ENCODE measurements at places on chromosomes 12 and 14.

GRCh38 chr12:24723759-24724158 is 225.1 kb downstream of the BCAT1 start:
- no peak for DNase-seq

- no peak for DNase-seq
These were observed 1.3 kb upstream of the ESYT1 start for GRCh38 chr12:56126732-56127239.

GRCh38 chr14:41349289-41349910 is 257.3 kb upstream of the LRFN5 start:
- DNase-seq: no peak

- no peak for DNase-seq
These were observed 222.3 kb downstream of the RAD51B start for GRCh38 chr14:68041876-68042354.

- peak; percentile 16 for DNase-seq
These were observed 23.6 kb downstream of the SAMD4A start for GRCh38 chr14:54590481-54590880.

GRCh38 chr12:107776171-107776570 is 1.7 kb downstream of the ASCL4 start:
- DNase-seq: no peak
